ENCODE measurements at places on chromosomes 3 and 15.

DNA sequence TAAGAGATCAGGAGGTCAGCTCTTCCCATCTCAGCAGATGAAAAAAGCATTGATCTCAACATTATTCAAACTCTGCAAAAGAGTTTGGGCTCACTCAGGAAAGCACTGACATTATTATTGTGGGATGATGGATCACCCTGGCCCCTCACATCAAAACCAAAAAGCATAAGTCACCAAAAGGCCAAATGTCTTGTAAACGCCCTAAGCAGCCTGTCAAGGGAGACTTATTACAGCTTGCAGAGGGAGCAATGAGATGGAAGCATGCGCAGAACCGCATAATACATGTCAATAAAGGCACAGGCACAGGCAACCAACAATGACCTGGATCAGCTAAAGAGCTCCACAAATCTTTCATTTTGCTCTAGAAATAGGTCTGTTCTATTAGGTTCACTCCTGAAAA, 4.6 kb downstream of the FSIP1 start:
- no peak for DNase-seq

DNA sequence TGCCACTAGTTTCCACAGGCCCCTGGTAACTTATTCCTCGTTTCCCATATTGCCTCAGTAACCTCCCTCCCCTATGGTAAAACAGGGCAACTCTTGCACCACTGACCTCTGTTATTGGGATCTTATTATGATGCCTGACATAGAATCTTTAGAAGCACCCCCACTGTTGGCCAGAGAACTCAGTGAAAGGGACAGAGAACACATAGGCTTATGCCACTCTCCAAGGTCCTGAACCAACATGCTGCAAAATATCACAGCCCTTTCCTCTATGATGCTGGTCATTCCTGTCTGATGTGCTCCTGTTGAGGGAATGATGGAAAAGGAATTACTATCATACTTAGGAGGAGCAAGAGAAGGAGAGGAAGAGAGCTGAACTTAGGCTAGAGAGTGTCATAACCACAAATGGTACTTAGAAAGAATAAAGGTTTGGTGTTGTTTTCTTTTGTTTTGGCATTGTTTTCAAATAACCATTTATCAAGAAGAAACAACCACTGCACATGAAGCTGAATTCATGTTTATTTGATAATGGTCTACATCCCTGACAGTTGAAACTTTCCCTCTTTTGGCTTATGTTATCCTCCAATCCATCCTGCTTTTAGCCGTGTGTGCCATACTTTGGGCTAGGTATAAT, 330.2 kb downstream of the EPHB1 start:
- peak; percentile 15 for DNase-seq

- no peak for DNase-seq
Measured at GRCh38 chr3:97636465-97636864, 128.1 kb upstream of the ARL6 start.

GRCh38 chr3:120801484-120801883, 58.9 kb downstream of the GTF2E1 start:
- no peak for DNase-seq

DNA sequence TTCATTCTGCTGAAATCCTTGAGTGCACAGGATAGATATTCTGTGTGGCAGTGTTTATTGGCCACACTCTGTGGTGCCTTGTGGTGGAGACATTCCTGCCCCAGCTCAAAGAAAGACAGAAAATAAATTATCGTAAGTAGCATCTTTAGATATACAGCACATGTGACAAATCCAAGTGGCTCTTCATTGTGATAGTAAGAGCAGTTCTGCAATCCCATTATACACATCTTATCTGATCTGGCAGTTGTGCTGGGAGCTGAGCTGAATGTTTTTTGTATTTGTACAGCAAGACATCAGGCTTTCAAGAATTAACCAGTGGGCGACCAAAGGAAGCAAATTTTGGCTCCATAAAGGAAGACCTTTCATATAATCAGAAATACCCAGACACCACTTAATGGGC, 235.3 kb upstream of the MRPL3 start:
- DNase-seq: no peak

- DNase-seq: no peak
Measured at GRCh38 chr15:52067545-52067926, 45.0 kb downstream of the BCL2L10 start.

GRCh38 chr3:160196511-160197104, 28.6 kb upstream of the C3orf80 start:
- no peak for DNase-seq

DNA sequence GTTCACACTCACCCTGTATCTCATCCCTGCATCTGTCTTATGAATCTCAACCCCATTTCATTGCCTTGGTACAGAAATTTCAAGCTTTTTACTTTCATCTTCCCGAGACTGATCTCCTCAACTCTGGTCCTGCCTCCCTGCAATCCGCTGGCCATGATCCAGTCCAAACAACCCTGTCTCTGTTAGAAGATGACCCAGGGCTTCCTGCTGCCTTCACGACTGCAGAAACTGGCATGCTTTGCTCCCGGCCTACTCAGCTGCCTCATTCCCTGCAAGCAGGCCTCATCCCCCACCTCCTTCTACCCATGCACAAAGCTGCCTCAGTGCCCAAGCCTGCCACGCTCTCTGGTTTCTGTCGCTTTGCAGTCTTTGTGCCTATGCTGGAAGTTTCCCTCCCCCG, 12.4 kb downstream of the HES1 start:
- DNase-seq: peak; percentile 56
